ENCODE measurements at places on chromosomes 3 and 15.

DNA sequence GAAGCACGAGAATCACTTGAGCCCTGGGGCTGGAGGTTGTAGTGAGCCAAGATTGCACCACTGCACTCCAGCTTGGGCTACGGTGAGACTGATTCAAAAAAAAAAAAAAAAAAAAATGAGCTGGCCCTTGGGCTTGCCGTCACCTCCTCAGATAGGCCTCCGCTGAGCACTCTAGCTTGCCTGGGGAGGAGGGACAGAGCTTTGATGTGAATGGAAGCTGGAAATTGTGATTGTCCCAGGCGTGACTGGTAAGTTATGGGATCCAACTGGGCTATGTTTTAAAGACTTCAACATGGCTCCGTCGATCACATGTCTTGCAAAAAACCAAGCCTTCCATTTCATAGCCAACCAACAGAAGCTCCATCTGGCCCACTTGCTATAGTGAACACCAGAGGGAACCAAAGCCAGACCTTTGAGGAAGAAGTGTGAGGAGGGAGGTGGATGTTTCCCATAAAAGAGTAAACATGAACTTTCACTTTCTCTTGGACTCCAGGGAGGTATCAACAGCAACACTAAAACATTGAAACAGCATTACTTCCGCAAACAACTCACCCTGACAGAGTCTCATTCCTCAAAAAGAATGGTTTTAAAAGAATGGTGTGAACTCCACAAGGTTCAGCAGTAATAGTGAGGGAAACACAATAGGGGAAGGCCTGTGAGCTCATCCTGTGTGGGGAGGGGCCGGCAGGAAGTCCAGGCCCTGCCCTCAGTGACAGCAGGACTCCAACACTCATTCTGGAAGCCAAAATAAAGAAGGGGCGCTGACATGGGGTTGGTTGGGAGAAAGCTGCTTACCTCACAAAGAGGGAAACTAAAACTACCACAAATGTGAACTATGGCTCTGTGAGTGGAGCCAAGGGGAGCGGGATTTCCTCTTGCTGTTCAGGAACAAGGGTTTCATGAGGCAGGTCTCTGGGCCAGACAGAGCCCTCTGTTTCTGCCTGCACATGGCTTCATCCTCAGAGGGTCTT lies 59.2 kb upstream of the IL12A start:
- DNase-seq = no peak

- DNase-seq = peak; percentile 68
Observed at GRCh38 chr3:126476166-126477060, 722 bp upstream of the ZXDC start.

GRCh38 chr15:58677426-58677825 lies 72.1 kb downstream of the ADAM10 start:
- no peak for DNase-seq

DNA sequence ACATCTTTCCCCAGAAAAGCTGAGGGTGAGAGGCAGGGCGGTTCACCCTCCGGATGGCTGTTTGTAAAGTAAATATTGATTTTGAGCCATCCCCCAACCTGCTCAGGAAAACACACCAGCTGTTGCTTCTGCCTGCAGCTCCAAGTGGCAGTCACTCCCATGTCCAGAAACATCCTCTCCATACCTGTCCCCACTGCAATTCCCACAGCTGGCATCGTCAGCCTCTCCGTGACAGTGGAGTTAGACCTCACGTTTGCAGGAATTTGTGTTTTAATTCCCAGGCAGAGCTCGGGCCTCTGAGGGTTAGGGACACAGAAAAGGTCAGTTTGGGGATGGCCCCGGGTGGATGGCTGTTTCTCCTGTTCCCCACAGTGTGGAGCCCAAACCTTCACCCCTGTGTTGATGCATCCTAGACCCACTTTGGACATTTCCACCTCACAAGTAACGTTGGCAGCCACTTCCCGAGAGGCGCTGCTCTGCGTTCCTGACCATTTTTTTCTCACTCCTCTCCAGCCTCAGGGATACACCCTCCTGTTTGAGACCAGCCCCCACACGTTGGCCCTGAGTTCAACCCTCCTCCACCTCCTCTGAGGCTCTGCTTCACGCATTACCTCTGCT lies 11.8 kb upstream of the FAM174B start:
- peak; percentile 42 for DNase-seq

DNA sequence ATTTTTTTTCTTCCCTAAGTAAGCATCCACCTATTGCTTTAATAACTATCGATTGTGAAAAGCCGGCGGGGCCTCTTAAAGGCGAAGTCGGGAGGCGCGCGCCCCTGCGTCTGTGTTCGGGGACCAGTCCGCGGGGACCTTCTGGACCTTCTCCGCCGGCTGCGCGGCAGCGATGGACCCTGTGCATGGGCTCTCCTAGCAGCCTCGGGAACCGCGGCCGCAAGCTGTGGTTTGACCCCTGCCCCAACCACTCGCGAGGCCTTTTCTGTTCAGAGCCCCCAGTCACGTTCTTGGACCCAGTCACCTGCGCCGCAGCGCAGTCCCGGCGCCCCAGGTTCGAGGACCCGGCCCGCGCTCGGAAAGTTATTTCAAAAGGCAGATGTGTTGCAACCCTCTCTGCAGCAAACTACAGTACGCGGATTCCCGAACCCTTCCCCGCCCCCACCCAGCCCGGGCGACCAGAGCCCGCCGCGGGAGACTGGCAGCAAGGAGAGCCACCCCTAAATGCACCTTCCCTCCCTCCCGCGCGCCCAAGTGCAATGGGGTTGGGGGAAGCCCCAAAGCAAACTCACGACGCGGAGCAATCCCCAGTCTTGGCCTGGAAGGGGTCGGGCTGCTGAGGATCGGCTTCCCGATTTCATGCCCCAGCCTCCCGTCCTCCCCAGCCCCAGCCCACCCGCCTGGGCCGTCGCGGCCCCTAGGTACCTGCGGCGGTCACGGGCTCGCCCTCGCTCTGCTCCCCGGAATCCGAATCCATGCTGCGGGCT lies 684 bp downstream of the TNFAIP8L3 start:
- no peak for DNase-seq

GRCh38 chr15:70227147-70227546 lies 129.4 kb upstream of the TLE3 start:
- no peak for DNase-seq

DNA sequence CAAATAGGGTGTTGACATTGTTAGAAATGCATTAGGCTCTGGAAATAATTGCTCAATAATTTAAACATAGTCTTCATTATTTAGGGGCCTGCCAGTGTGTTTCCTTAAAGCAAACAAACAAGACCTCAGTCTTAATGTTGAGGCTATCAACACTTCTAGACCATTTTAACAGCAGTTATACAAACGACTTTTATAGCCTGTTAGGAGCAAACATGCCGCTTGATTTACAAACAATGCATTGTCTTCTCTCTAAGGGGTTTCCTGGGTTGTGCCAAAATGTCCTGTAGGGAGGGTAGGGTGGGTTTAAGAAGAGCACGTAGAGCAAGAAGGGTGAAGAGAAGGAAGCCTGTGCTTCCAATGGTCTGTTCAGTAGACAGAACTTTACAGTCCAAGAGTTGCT lies 53.7 kb downstream of the TPRG1 start:
- DNase-seq = no peak

- no peak for DNase-seq
Observed at GRCh38 chr3:54173371-54173770, 51.0 kb downstream of the CACNA2D3 start.

GRCh38 chr15:63833021-63833696 lies 589 bp downstream of the HERC1 start:
- peak; percentile 11 for DNase-seq

- DNase-seq = no peak
Observed at GRCh38 chr3:113741086-113741485, 5.0 kb downstream of the NAA50 start.

DNA sequence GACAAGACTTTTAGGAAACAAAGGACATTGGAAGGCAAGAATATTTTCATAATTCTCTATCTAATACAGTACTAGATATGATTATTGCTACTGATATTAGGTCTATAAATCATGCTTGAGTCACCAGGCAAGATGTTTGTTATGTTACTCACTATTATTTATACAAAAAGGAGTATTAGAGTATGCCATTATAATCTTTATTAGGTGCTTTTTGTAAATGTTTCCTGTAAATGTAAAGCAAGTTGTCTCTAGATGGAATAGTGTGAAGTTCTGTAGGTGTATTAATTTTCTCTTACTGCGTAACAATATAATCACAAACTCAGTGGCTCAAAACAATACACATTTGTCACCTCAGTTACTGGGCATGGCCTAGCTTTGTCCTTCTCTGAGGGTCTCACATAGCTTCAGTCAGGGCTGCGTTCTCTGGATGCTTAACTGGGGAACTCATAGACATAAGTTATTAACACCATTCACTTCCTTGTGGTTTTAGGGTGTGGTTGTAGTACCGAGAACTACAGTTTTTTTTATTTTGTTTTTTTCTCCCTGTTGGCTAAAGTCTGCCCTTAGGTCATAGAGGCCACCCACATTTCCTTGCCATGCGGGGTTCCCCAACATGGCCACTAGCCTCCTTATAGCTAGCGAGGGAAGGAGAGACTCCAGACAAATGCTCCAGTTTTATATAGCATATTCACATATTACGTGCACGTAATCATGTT lies 20.3 kb upstream of the MAP3K13 start:
- DNase-seq = no peak

DNA sequence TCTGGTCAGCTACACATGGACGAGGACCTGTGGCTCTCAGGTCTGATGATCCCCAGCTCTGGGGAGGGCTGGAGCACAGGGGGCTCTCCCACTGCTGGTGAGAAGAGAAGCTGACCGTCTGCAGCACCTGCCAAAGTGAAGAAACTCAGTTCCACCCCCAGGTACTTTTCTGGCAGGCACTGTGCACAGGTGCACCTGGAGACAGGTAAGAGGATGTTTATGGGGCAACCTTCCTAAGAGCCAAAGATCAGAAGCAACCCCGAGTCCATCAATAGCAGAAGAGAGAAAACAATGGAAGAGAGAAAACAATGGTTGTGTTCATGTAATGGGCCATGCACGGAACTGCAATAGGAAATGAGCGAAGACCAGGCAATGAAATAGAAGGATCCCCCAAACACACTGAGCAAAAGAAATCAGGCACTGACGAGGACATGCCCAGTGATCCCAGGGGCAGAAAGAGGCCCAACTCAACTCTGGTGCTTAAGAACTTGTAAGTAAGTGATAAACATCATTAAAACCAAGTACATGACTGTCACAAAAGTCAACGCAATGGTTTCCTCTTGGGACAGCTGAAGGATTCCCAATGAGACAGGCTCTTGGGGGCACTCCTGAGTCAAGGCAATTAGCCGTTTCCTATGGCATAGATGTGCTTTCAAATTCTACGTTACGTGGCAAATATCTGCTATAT lies 95.0 kb upstream of the ALDH1A3 start:
- no peak for DNase-seq

GRCh38 chr3:96266395-96267190 lies 547.8 kb upstream of the EPHA6 start:
- no peak for DNase-seq

DNA sequence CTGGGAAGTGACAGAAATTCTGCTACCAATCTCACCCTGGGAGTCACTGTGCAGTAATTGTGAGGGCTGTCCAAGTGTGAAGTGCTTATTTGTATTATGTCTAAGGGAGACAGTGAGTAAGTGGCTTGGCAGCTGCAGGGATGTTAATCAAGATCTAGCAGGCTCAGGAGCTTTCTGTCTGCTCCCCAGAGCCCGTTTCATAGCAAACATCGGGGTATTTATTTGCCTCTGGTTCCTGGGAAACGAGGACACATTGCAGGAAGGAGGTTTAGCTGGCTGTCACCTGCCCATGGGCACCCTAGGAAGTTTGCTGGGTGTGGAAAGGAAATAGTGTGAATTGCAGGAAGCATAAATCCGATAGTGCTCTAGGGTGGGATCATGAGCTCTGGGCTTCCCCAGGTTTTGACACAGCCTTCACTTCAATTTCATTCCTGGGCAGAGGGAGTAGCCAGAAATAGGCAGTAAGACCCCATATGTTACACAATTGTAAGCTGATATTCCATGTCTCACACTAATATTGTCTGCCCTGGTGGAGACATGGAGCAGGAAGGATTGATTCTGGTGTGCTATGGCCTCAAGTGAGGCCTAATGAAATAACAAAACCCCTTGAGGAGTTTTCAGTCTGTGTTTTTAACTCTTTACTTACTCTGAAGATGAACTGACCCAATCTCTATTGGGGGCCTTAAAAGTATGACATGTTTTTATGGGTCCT lies 74.1 kb upstream of the MITF start:
- peak; percentile 45 for DNase-seq

DNA sequence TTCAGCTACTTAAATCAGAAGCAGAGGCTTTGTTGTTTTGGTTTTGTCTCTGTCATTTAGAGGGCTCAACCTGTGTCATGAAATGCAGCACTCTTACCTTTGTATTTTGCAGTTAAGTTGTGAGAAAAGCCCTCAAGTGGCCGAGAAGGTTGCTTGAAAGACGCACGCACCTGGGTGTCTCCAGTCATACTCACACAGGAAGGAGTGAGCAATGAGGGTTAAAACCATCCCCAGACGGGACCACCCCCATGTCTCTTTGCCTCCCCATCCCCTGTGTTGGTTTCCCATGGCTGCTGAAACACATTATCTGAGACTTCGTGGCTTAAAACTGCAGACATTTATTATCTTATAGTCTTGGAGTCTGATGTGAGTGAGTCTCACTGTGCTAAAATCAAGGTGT lies 376.1 kb upstream of the CFAP20DC start:
- DNase-seq = no peak

- no peak for DNase-seq
Observed at GRCh38 chr3:77381431-77381830, 341.5 kb downstream of the ROBO2 start.

DNA sequence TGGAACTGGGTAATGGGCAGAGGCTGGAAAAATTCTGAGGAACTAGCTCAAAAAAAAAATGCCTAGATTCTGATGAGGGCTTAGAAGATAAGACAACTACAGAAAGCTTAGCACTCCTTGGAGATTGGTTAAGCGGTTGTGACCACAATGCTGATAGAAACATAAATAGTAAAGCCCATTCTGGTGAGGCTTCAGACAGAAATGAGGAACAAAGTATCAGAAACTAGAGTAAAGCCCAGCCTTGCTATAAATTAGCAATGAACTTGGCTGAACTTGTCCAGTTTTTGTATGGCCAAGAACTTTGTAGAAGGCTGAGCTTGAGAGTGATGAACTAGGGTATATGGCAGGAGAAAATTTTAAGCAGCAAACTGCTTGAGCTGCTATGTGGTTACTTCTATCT lies 25.4 kb downstream of the GOLGB1 start:
- no peak for DNase-seq

- no peak for DNase-seq
Observed at GRCh38 chr15:71353171-71353570, 237.9 kb downstream of the THSD4 start.

- no peak for DNase-seq
Observed at GRCh38 chr3:172189987-172190603, 150.7 kb downstream of the FNDC3B start.

All from NCI-H1092 (cell line).